Kidney epithelial cell (primary cell): ENCODE measurements at places on chromosomes 1 and 21. TPM values are rescaled to one million over a fixed set of nuclear protein-coding genes. Genes with fewer than 3 reads are reported as not detected.

The SPATA21 gene
- not detected in 2 replicates for total RNA-seq

The OR10J1 gene
- total RNA-seq = not detected in 2 replicates

The EFNA3 gene
- total RNA-seq = 1.6 and 1.7 TPM in 2 replicates

The KRTAP10-7 gene
- total RNA-seq = not detected in 2 replicates

The FPGT gene
- total RNA-seq = 5.9 and 10.3 TPM in 2 replicates

The HEYL gene
- total RNA-seq = 3.4 and 4.8 TPM in 2 replicates

The MSH4 gene
- total RNA-seq = 0.08 and 0.27 TPM in 2 replicates

The FCN3 gene
- total RNA-seq = 0.14 TPM in 1 of 2 replicates, not detected in the other

The AK4 gene
- total RNA-seq = 15.4 and 25.2 TPM in 2 replicates

The PTGFR gene
- 0.21 and 0.38 TPM in 2 replicates for total RNA-seq

The TNFRSF8 gene
- total RNA-seq = 0.21 and 1.2 TPM in 2 replicates

The ASCL5 gene
- not detected in 2 replicates for total RNA-seq

The DDR2 gene
- 3.8 and 4.0 TPM in 2 replicates for total RNA-seq

The HSD3B1 gene
- total RNA-seq = not detected in 2 replicates

The AIM2 gene
- total RNA-seq = not detected in 2 replicates

The CFAP74 gene
- total RNA-seq = not detected in 2 replicates

The TMEM269 gene
- total RNA-seq = 0.04 and 0.27 TPM in 2 replicates

The RPS8 gene
- 3,692 and 4,100 TPM in 2 replicates for total RNA-seq

The ADAMTSL4 gene
- 0.46 and 1.7 TPM in 2 replicates for total RNA-seq

The RPL22 gene
- total RNA-seq = 193 and 205 TPM in 2 replicates
